Fibroblast of skin of back (primary cell): ENCODE measurements at places on chromosomes 6 and 20.

DNA sequence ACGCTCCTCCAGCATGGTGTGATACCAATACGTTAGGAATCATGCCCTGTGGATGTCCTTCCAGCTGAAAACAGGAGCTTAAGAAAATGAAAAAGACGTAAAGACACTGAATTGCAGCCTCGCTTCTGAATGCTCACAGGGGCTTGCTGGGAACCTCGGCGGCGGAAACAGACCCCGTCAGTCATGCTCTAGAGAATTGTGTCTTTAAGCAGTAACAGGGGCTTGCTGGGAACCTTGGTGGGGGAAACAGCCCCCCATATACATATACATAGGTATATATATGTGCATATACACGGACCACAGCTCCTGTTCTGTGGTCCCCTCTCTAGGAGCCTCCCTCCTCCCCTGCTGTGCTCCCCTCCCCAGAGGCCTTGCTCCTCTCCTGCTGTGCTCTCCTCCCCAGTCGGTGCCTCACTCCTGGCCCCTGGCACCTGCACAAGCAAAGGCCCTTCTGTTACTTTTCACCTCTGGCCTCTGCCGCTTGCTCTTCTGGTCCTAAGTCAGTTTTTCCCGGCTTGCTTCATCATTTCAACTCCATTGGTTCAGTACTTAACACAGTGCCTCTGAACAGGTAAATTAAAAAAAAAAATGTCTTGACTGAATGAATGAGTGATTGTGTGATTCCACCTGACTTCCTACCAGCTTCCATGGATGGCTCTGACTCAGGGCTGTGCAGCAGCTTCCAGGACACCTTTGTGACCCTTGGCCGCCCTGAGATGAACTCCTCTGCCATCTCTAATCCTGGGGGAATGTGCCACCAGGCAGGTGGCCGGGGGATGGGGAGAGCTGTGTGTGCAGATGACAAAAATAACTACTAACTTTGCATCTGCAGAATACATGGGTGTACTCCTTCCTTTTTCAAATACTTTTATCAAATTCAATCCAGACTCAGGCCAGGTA lies 246.1 kb downstream of the SMOC2 start:
- DNase-seq = no peak

GRCh38 chr20:57608516-57608915 lies 11.7 kb downstream of the ZBP1 start:
- no peak for DNase-seq

- no peak for DNase-seq
These were observed 63.8 kb downstream of the ADTRP start for GRCh38 chr6:11714798-11715285.

GRCh38 chr6:134175532-134176263 lies 123.3 kb upstream of the SLC2A12 start:
- DNase-seq = peak; percentile 87

- no peak for DNase-seq
These were observed 97.8 kb upstream of the PREP start for GRCh38 chr6:105500693-105501092.

DNA sequence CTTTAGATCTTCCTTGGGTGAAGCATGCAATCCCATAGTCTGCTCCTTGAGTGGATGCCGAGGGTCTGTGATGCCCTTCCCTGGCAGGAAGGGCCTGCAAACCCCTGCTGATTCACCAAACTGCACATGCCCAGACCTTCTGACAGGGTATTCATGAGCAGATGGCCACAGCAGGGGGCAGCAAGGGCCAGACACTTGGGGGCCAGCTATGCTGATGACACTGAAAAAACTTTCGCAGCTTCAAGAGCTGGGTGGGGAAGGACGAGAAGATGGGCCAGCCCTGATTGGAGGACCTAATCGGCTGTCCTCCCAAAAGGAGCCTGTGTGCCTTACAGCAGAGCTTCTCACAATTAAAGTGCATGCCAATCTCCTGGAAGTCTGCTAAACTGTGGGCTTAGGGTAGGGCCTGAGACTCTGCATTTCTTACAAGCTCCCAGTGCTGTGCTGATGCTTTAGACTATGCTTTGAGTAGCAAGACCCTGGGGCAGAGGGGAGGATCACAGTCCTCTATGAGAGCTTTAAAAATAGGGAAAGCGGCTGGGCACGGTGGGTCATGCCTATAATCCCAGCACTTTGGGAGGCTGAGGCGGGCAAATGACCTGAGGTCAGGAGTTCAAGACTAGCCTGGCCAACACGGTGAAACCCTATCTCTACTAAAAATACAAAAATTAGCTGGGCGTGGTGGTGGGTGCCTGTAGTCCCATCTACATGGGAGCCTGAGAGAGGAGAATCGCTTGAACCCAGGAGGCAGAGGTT lies 15.2 kb upstream of the GDAP1L1 start:
- DNase-seq = peak; percentile 19

GRCh38 chr6:106258726-106259125 lies 66.8 kb downstream of the ATG5 start:
- no peak for DNase-seq

DNA sequence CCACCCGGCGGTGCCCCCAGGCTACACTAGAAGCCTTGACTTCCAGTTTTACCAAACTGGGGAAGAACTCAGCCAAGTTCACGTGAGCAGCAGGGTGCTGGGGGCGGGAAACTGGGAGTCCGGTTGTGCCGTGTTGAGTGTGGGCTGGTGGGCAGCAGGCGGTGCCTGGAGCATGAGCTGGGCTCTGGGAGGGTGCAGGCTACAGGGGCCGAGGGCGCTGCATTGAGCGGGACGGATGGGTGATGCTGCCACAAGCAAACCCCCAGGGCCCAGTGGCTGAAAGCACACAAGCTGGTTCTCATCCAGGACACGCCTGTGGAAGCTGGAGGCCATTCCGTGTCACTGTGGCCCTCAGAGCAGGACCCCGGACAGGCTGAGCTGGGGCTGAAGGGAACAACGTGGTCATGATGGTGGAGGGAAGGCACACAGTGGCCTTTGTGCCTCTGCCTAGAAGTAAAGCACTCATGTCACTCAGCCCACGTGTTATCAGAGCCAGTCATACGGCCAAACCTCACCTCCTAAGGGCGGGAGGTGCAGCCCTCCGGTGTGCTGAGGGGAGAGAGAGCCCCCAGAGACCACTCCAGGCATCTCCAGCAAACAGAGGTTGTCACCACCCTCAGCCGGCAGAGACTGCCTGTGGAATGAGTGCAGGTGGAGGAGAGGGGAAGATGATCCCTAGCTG lies 29.5 kb downstream of the RBM38 start:
- DNase-seq = no peak

GRCh38 chr20:22757424-22758183 lies 173.2 kb upstream of the FOXA2 start:
- DNase-seq = peak; percentile 90

- DNase-seq = no peak
These were observed 87.7 kb upstream of the HMGCLL1 start for GRCh38 chr6:55666606-55667225.

DNA sequence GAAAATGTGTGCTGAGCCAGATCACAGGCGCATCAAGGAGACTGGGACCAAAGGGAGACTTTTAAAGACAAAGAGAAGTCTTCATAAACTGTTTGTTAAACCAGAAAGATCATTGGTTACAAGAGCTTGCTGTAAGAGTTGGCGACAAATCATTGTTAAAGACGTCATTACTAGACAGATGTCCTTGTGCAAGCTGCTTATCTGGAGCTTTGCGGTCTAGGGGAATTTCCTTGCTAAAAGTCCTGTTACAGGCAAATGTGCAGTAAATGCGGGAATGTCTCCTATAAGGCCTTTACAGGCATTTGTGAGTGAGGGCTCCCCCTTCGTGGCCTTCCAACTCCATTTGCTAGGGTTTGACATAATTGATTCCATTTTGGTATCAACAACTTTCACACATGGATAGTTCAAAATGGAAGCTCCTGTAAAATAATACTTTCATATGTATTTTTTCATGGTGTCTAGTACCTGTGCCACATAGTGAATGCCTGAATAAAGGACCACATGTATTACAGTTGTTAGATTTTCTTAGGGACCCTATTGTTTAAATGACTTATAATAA lies 362.4 kb downstream of the UTRN start:
- DNase-seq = no peak

DNA sequence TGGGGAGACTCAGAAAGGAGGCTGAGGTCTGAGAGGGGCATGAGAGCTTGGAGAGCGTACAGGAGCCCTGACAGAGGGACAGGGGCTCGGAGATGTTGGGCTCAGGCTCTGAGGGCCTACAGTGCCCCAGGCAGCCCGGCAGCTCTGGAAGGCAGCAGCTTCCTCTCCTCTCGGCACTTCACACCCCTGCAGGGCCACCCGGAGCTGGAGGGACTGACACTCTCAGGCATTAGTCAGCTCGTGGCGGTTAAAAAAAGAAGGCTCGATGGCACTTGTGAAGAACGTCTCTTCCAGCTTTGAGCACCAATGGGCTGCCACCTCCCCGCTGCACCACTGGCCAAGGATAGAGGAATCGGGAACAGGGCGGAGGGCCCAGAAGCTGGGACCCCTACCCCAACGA lies 62.6 kb upstream of the SIRPA start:
- DNase-seq = peak; percentile 64

- peak; percentile 41 for DNase-seq
These were observed 1.3 kb downstream of the SEC63 start for GRCh38 chr6:107956586-107957307.

DNA sequence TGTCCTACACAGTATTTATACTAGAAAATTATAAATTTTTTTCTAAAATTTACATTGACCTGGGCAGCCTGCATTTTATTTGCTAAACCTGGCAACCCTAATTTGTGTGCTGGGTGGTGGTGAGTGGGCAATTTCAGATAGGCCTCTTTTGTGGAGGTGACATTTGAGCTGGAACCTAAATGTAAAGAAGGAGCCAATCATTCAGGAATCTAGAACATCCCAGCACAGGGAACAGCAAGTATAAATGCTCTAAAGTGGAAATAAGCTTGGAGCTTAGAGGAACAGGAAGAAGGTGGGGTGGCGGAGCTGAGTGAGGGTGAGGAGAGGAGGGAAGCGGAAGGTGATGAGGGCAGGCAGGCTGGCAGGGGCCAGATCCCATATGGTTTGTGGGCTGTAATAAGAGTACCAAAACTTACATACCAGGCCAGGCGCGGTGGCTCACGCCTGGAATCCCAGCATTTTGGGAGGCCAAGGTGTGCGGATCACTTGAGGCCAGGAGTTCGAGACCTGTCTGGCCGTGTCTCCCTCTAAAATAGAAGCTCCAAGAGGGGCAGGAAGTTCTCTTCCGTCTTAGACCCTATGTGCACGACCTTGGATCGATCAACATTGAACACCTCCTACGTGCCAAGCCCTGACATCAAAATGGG lies 549 bp upstream of the CSE1L start:
- peak; percentile 3 for DNase-seq

DNA sequence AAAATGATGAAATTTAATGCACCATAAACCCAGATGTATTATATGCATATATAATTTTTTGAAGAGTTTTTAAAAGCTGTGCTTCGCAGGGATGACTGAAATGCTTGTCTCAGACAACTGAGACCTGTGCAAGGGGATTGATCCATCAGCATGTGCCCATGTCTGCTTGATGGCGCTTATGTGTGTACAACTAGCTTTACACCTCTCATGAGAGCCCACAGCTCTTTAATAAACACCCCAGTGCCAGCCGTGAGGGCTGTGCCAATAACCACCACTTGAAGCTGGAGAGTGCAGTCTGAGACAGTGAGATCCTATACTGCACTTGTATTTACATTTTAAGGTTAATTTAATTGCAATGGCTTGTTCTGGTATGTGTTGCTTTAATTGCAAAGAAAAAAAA lies 225.5 kb downstream of the BCKDHB start:
- no peak for DNase-seq

DNA sequence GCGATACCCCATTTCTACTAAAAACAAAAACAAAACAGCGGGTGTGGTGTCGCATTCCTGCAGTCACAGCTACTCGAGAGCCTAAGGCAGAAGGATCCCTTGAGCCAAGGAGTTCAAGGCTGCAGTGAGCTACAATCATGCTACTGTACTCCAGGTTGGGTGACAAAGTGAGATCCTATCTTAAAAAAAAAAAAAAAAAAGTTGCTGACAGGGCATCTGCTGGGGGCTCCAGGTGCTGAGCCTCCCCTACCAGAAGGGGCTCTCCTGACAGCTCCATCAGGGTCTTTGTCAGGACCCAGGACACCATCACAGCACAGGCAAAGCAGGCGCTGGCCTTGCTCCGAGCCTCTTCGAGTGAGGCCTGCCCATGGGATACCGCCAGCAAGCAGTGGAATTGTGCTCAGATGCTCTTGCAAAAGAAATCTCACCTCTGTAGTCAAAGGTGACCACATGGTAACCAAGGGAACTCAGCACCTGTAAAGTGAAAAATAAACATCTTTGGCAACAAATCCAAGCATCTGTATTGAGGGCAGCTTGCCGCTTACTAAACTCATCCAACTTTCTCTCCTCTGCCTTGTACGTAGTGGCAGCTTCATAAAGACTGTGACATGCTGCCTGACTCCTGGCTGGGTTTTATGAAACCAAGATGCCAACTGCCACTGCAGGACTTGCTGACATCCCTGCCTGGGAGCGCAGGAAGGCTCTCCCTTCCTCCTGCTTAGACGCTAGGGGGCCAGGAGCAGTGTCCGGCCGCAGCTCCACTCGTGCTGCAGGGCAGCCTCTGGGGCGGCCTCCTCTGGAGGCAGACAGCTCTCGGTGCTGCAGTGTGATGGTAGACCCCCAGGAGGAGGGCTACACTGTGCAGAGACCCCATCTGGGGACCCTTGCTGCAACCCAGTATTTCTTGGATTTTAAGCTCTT lies 66.9 kb downstream of the PYGB start:
- DNase-seq = no peak

DNA sequence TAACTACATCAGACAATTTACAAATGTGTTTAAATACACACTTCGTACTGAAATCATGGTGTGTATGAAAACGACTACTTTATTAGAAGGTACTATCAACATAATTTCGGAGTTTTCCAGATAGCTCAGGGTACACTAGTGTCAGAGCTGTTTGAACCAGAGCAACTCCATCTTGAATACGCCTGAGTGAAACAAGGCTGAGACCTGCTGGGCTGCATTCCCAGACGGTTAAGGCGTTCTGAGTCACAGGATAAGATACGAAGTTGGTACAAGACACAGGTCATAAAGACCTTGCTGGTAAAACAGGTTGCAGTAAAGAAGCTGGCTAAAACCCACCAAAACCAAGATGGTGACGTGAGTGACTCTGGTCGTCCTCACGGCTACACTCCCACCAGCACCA lies 167.6 kb downstream of the THBS2 start:
- DNase-seq = no peak

DNA sequence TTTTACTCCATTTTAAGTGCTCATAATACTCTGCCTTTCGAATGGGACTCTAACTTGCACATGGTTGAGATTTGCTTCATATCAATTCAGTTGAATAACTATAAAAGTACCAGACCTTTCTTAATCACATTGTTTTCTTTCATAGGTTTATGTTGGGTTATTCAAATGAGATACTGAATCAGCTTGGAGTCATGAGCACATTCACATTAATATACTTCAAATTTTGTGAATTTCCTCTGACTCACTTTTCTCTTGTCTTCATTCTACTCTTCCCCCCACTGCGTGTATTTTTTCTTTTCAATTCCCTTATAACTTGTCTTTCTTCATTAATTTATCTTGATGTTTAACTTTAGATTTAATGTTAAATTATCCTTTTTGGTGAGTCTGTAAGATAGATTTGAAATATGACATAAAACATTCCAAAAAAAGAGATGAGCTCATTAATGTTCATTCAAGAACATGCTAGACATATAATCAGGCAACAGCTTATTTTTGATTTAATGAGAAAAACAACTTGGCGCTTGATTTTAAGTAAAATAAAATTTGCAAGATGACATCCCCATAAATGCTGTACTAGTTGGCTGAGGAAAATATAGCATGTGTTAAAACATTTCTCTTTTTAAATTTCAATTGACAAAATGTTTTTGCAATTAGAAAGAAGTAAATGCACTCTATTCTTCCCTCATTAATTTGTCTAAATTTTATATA lies 736.0 kb downstream of the CD109 start:
- DNase-seq = peak; percentile 40

GRCh38 chr20:9409981-9410380 lies 104.4 kb upstream of the LAMP5 start:
- peak; percentile 95 for DNase-seq
